ENCODE measurements at places on chromosomes 7 and 10. TPM values are rescaled to one million over a fixed set of nuclear protein-coding genes. Genes with fewer than 3 reads are reported as not detected.

DNA sequence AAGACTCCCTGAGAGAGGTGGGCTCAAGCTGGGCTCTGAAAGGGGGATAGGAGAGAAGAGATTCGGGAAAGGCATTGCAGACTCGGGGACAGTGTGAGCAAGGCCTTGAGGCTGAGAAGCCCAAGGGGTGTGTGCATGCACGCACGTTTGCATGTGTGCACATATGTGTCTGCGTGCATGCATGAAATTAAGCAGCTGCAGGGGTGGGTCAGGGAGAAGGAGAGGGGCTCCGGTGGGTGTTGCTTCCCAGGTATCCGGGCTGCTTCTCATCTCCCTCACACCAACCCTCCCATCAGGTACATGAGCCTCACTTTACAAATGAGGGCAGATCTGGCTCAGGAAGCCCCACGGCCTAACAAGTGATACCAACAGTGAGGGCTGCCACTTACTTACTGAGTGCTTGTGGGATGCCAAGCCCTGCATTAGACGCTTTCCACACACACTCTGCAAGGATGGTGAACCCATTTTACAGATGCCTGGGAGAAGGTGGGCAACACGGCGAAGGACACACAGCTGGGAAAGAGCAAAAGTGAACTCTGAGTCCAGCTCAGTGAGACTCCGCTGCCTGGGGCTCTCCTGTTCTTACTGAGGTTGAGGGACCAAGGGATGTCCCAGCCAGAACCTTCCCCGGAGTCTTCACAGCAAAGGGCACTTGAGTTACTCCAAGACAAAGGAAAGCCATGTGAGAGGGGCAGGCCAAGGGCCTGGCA is 26.4 kb downstream of the ZCCHC24 start:
- DNase-seq = no peak
- peaks cover under 1% of the 10 kb centered on the region for H3K4me1 ChIP-seq
- no peaks in the 10 kb centered on the region for H3K27me3 ChIP-seq
- no peaks in the 10 kb centered on the region for H3K36me3 ChIP-seq
- H3K4me3 ChIP-seq = no peak overlapping the region

- peak overlapping the region; percentile 53 for H3K4me3 ChIP-seq
- peaks cover 35% of the 10 kb centered on the region for H3K4me1 ChIP-seq
- no peaks in the 10 kb centered on the region for H3K27me3 ChIP-seq
- H3K27ac ChIP-seq = peak overlapping the region; percentile 89
- H3K36me3 ChIP-seq = peaks cover 19% of the 10 kb centered on the region
- no peak for DNase-seq
Measured at GRCh38 chr7:10939237-10939910, 34.3 kb upstream of the PHF14 start.

GRCh38 chr7:37284285-37284684 is 164.4 kb downstream of the ELMO1 start:
- no peaks in the 10 kb centered on the region for H3K27me3 ChIP-seq
- peak; percentile 77 for DNase-seq
- peak overlapping the region; percentile 36 for H3K27ac ChIP-seq

DNA sequence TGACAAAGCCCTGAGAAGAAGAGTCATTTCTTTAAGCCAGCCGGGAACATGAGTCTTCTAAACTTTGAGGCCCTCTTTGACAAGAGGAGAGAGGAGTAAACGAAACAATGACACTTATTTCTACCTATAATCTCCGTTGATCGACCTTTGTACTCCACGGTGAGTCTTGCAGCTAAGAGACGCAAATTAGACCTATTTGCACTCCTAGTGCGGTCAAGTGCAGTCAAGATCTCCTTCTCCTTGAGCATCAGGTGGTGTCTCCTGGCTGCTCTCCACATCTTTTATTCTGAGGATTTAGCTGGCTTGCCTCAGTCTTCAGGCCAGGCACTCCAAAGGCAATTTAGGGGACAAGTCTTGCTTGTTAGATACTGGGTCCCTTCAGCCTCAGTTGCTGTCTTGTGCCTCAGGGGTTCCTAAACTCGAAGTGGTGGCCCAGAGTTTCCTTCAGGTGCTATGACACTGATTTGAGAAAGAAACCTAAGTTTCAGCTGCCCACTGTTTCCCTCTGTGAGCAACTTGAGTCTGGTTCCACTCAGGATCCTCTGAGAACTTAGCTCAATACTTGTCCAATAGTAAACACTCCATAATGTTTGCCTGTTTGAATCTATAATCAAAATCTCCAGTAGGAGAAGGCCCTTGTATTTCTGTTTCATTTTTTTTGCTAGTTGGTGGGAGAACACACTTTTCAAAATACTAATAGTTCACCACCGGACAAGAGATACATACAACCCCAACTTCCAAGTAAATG is 312.9 kb downstream of the RNLS start:
- DNase-seq = no peak
- peaks cover 12% of the 10 kb centered on the region for H3K4me1 ChIP-seq
- H3K27me3 ChIP-seq = no peaks in the 10 kb centered on the region
- no peak overlapping the region for H3K27ac ChIP-seq
- H3K36me3 ChIP-seq = no peaks in the 10 kb centered on the region

- H3K4me1 ChIP-seq = no peaks in the 10 kb centered on the region
- no peaks in the 10 kb centered on the region for H3K27me3 ChIP-seq
- no peak for DNase-seq
- H3K27ac ChIP-seq = no peak overlapping the region
- no peaks in the 10 kb centered on the region for H3K36me3 ChIP-seq
- H3K4me3 ChIP-seq = no peak overlapping the region
Measured at GRCh38 chr7:150965273-150965830, 12.8 kb downstream of the KCNH2 start.

MALRD1 gene
- total RNA-seq = 2.0 TPM

SH2D4B gene
- total RNA-seq = not detected
